GM12878 (cell line): ENCODE measurements at places on chromosomes 7 and 10. TPM values are rescaled to one million over a fixed set of nuclear protein-coding genes. Genes with fewer than 3 reads are reported as not detected.

Gene PNLIPRP2
- not detected in 2 replicates for polyA plus RNA-seq

DNA sequence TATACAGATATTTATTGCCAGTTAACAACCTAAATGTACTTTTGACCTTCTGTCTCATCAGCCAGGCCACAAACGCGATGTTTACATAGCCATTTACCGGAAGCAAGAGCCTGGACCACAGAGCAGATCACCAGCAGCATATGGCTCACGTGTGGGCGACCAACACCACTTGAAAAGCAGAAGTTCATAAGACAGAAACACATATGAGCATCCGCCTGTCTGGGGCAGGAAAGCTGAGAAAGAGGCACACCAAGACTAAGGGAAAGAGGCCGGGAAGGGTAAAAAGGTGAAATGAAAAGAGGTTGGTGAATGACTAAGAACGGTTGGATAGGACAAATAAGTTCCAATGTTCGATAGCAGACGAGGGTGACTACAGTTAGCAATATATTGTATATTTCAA lies 1.3 kb downstream of the ABCB1 start:
- peaks cover 22% of the 10 kb centered on the region for H3K4me1 ChIP-seq
- H3K27ac ChIP-seq = no peak overlapping the region
- peak; percentile 60 for DNase-seq
- no peaks in the 10 kb centered on the region for H3K36me3 ChIP-seq

Gene ARPC1B
- polyA plus RNA-seq = 576 and 577 TPM in 2 replicates

GRCh38 chr10:6141296-6142151 lies 52.7 kb downstream of the RBM17 start:
- H3K27me3 ChIP-seq = no peaks in the 10 kb centered on the region
- H3K27ac ChIP-seq = peak overlapping the region; percentile 82
- no peaks in the 10 kb centered on the region for H3K36me3 ChIP-seq
- peak overlapping the region; percentile 52 for H3K4me3 ChIP-seq
- peaks cover 45% of the 10 kb centered on the region for H3K4me1 ChIP-seq
- peak; percentile 73 for DNase-seq

DNA sequence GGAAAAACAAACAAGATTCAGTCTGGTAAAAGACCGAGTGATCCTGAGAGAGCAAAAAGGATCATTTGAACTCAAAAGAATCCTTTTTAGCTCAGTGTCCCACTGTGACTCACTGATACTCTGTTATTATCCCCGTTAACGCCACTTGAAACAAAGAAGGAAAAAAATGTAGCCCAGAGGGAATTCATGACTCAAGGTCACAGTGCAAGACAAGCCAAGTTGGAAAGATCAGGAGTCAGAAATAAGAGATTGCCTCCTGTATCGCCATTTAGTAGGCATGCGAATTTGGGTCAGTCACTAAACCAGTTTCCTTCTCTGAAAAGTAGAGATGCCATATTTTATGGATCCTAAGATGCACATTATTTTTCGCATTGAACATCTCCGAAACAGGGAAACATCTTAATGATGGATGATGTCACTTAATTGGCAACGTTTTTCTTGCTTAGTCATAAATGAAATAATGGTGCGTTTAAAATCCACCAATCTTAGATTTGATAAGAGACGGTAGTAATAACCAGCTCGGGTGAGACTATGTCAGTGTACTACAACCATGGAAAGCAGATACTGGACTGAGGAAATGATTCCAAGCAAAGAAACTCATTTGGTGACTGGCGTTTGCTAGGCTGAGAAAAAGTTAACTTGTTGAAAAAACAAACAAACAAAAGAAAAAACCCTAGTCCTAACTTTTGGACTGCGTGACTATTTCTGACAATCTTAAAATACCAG lies 502.0 kb upstream of the CELF2 start:
- no peaks in the 10 kb centered on the region for H3K27me3 ChIP-seq
- no peaks in the 10 kb centered on the region for H3K36me3 ChIP-seq
- DNase-seq = no peak
- H3K27ac ChIP-seq = no peak overlapping the region
- no peaks in the 10 kb centered on the region for H3K4me1 ChIP-seq

Gene MEOX2
- polyA plus RNA-seq = not detected in 2 replicates

GRCh38 chr10:103603382-103603781 lies 109.9 kb downstream of the NEURL1 start:
- H3K4me3 ChIP-seq = no peak overlapping the region
- no peaks in the 10 kb centered on the region for H3K27me3 ChIP-seq
- DNase-seq = no peak

Gene UCMA
- polyA plus RNA-seq = not detected in 2 replicates
